T-helper 17 cell (primary cell): ENCODE measurements at places on chromosomes 1 and 21. TPM values are rescaled to one million over a fixed set of nuclear protein-coding genes. Genes with fewer than 3 reads are reported as not detected.

The CFAP74 gene
- not detected for total RNA-seq

The ABCA4 gene
- not detected for total RNA-seq

The TNNT2 gene
- total RNA-seq: not detected

GRCh38 chr1:89125240-89125912 is 538 bp downstream of the GBP2 start:
- DNase-seq: no peak

- DNase-seq: no peak
These were observed 77.4 kb downstream of the RERE start for GRCh38 chr1:8740034-8740449.

DNA sequence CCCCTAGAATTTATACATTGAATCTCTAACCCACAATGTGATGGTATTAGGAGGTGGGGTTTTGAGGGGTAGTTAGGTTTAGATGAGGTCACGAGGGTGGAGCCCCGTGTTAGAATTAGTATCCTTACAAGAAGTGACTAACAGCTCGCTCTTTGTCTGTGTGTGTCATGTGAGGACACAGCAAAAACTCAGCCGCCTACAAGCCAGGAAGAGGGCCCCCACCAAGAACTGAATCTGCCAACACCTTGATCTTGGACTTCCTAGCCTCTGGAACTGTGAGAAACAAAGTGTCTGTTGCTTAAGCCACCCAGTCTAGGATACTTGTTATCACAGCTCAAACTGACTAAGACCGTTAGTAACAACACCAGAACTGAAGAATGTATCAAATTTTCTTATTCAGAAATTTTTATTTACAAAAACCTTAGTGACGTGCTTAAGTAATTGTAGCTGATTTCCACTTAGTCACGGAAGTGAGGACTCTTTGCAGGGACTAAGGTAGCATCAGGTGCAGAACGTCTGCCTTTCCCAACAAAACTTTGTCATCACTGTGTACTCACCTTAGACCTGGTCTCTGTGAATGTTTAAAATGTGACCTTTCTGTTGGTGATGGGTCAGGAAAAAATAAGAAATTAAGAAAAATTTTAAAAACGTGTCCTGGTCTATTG is 24.5 kb upstream of the LRRC8C start:
- peak; percentile 67 for DNase-seq

DNA sequence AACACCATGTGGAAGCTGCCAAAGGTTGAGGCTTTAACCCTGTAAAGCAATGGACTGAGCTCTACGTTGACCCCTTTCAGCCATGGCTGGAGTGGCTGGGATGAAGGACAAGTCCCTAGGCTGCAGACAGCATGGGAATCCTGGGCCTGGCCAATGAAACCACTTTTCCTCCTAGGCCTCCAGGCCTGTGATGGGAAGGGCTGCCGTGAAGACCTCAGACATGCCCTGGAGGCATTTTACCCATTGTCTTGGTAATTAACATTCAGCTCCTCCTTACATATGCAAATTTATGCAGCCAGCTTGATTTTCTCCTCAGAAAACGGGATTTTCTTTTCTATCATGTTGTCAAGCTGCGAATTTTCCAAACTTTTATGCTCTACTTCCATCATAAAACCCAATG is 214.5 kb downstream of the RGS7 start:
- DNase-seq: no peak

- DNase-seq: no peak
These were observed 92.6 kb downstream of the IGSF21 start for GRCh38 chr1:18200136-18200717.

GRCh38 chr21:38702196-38702595 is 103.5 kb upstream of the ETS2 start:
- no peak for DNase-seq

- no peak for DNase-seq
These were observed 2.9 kb downstream of the ADORA1 start for GRCh38 chr1:203130358-203130985.

DNA sequence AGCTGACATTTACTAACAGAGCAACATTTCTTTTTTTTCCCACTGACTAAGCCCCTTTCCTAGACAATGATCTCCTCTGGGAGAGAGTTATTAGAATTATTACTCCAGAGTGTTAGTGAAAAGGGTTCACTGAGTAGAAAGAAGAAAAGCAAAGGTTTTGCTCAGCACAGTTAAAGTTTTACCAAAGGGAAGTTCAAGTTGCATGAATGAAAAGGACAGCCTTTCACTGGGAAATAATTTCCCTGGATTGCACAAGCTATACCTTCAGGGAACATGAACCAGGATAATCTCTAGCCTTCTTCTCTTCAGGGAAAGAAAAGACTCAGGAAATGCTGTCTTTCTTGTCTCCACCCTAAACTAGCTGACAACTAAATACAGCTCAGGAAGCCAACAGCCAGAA is 71.4 kb upstream of the ESRRG start:
- no peak for DNase-seq
